ENCODE measurements at places on chromosomes 2 and 18. TPM values are rescaled to one million over a fixed set of nuclear protein-coding genes. Genes with fewer than 3 reads are reported as not detected.
A peak's percentile ranks its signal among the peaks of the same experiment; 100 is the strongest.

GRCh38 chr2:240881913-240882312 lies 13.3 kb downstream of the AGXT start:
- no peak for DNase-seq

DNA sequence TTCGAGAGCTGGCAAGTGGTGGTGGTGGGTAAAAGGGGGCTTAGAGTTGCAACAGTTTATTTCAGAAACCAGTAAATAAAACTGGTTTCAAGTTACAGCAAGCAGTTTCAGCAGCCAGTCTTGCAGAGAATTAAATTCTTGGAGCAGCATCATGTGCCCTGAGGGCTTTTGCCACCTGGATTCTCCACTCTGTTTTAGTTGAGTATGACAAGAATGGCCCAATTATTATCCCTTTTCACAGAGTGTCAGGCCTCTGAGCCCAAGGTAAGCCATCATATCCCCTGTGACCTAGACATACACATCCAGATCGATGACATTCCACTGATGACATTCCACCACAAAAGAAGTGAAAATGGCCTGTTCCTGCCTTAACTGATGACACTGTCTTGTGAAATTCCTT lies 72.8 kb upstream of the FANCL start:
- no peak for DNase-seq

GRCh38 chr2:138877421-138877820 lies 97.2 kb upstream of the NXPH2 start:
- DNase-seq = no peak

- DNase-seq = no peak
Measured at GRCh38 chr18:57432751-57433400, 2.3 kb upstream of the ONECUT2 start.

- DNase-seq = no peak
Measured at GRCh38 chr2:5951471-5951870, 259.3 kb downstream of the SOX11 start.

DNA sequence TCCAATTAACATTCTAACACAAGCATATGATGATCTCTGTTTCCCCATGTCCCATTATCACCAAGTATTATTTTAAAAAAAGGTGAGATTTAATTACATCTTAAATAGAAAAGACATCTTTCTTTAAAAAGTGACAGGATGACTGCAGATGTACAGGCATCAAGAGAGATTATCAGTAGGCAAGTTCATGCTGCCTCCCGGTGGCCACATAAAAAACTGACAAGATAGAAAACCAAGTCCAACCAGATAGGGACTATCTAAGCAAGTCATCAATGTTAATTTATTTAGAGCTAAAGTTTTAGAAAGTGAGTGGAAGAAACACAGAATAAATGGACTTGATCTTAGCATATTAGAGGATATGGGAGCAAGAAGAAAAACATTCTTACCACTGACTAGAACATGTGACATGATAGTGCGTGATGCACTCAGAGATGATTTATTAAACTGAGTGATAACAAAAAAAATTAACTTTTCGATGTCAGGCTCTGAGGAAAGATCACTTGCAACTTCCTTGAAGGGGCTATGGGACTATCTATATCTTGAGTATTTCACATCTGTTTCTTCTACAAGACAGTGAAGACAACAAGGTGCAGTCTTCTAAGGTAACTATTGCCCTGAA lies 5.4 kb upstream of the TDRD15 start:
- DNase-seq = peak; percentile 10

GRCh38 chr2:241802421-241803318 lies 6.3 kb upstream of the NEU4 start:
- no peak for DNase-seq

GRCh38 chr2:129904532-129905446 lies 74.7 kb upstream of the RAB6C start:
- DNase-seq = no peak

DNA sequence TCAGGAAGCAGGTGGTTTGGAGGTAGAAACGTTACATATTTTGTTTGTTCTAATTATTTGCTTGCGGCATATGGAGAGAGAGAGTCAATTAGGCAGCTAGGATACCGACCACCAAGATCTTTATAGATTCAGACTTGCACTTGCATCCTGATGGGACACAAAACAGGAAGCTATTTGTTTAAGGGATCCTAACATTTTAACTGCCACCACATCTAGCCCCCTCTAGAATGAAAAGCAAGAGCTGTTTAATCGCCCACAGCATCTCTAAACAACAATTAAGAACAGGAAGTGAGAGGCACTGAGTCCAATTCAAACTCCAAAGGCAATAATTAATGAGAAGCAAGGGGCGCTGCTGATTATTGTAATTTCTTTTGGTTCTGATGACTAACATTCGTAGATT lies 182.0 kb upstream of the LINC00305 start:
- no peak for DNase-seq

- DNase-seq = no peak
Measured at GRCh38 chr2:191565647-191566198, 112.2 kb upstream of the NABP1 start.

- DNase-seq = no peak
Measured at GRCh38 chr2:68730828-68731227, 3.8 kb upstream of the ARHGAP25 start.

SIGLEC15 gene
- not detected for total RNA-seq

FBXO36 gene
- total RNA-seq = 1.5 TPM

GRP gene
- total RNA-seq = not detected

DNAJC27 gene
- 16.6 TPM for total RNA-seq

Measured in natural killer cell (primary cell).